ENCODE measurements at places on chromosomes 7 and 10.

- no peak for DNase-seq
Measured at GRCh38 chr10:100766693-100767421, 21.5 kb downstream of the PAX2 start.

DNA sequence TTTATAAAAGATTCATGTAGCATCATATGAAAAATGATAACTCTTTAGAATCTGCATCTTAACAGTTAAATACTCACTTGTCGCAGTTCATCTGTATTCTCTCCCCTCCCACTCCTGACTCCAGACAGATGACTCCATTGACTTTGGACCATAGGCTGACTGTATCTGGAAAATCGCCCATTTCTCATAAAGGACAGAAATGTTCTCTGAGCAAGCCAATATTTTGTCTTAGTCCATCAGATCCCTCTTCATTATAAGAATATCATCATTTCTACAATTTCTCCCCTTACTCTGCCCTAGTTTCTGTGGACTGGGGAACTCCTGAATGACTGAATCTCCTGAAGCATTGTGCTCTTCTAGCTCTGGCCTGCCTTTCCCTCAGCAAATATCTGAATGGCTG is 125.4 kb downstream of the SEMA3D start:
- no peak for DNase-seq

DNA sequence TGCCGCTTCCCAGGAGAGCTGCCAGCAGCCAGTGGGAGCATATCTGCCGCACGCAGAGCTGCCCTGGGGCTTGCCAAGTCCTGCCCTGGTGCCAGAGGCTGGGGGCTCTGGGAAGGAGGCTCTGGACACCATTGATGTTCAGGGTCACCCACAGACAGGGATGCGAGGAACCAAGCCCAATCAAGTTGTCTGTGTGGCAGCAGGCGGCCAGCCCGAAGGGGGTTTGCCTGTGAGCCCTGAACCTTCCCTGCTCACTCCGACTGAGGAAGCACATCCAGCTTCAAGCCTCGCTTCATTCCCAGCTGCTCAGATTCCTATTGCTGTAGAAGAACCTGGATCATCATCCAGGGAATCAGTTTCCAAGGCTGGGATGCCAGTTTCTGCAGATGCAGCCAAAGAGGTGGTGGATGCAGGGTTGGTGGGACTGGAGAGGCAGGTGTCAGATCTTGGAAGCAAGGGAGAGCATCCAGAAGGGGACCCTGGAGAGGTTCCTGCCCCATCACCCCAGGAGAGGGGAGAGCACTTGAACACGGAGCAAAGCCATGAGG is 94.6 kb downstream of the TACC2 start:
- DNase-seq: no peak

- DNase-seq: no peak
Measured at GRCh38 chr7:156222151-156222550, 409.9 kb upstream of the SHH start.

DNA sequence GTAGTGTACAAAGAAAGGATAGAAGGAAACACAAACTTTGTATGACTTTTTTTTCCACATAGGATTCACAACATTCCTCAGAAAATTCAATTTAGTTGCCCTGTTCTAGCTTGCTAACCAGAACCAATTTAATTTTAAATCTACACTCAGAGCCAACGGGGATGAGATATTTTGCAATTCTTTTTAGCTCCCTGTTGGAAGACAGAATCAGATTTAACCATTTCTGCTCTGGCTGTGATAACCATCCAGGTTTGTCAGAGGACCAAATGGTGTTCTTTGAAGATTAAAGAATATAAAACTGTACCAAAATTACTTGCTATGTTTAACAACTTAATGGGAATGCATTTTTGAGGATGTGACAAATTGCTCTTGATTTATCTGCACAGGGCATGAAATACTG is 319.7 kb downstream of the HPSE2 start:
- DNase-seq: no peak

DNA sequence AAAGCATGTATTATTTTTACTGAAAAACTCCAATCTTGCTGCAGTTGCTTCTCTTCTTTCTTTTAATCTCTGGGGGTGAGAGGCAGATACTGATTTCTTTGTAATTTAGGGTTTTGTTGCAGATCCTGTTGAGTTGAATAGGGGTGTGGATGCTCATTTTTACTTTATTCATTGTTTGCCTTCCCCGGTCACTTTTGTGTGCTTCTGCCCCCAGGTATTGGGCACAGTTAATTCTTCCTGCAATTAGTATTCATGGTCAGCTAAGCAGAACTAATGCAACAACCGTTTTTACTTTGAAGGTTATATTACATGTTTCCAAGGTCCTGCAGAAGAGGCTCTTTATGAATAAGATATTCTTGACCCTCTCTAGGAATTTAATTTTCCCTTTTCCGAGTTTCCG is 96.4 kb downstream of the BUB3 start:
- DNase-seq: no peak

- no peak for DNase-seq
Measured at GRCh38 chr7:137891016-137891655, 44.4 kb upstream of the DGKI start.

- no peak for DNase-seq
Measured at GRCh38 chr7:136079478-136079892, 102.3 kb upstream of the MTPN start.

DNA sequence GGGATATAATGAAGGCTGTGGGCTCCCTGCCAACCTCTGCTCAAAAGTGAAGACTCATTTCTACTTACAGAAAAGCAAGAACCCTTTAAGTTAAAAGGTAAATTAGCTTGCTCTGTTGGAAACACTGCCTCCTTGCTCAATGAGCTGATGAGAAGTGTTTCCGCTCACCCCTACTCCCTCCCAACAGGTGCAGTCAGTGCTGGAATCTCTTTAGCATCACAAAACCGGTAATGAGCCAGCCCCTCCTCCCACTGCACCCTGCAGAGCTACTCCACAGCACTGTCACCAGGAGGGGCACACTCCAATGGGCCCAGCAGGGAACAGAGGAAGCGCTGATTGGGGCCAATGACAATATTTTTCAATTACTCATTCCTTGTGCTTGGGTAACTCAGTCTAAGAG is 262.5 kb downstream of the TCERG1L start:
- no peak for DNase-seq

GRCh38 chr10:86520871-86521677 is 518 bp downstream of the WAPL start:
- DNase-seq: no peak

GRCh38 chr7:17020250-17020649 is 138.5 kb upstream of the AGR3 start:
- DNase-seq: no peak

GRCh38 chr10:10332786-10333185 is 684.9 kb upstream of the CELF2 start:
- DNase-seq: no peak

DNA sequence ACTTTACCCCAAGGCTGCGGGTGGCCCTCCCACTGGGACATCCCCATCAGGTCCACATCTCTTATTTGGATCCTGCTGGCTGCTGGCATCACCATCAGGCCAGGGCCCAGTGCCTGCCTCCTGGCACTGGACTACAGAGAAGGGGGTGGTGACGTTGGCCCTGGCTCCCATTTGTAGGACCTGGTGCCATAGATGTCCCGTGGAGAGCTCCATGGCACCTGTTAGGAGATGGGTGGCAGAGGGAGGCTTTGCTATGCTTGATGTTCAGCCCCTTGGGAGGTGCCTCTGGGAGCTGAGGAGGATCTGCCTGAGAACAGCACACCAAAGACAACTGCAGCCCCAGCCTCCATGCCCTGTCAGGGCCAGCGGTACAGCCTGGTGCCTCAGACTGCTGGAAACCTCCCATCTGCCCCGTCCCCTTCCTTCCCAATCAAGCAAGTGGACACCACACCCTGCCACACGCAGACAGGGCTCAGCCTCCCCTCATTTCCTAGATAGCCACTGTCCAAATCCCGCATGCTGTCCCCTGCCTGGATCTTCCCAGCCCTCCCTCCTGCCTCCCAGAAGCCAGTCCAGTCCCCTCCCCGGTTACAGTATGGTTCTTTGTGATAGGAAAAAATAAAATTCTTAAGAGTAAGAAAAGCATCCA is 230.0 kb upstream of the GRB10 start:
- no peak for DNase-seq

DNA sequence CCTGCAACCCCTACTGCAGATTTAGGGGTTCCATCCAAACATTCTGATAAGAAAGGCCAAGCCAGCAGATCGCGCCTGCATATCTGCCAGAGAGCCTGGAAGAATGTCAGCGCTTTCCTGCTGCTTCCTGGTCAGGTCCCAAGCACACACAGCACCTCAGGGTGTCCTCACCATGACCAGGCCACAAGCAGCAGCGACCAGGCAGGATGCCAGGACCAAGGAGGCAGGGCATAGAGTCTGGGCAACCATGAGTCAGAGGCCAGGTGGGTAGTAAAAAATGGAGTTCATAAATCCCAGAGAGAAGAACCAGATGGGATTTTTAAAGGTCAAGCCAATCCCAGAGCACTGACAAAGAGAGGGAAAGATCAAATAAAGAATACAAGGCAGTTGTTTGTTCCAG is 5.5 kb upstream of the FAM131B start:
- no peak for DNase-seq

DNA sequence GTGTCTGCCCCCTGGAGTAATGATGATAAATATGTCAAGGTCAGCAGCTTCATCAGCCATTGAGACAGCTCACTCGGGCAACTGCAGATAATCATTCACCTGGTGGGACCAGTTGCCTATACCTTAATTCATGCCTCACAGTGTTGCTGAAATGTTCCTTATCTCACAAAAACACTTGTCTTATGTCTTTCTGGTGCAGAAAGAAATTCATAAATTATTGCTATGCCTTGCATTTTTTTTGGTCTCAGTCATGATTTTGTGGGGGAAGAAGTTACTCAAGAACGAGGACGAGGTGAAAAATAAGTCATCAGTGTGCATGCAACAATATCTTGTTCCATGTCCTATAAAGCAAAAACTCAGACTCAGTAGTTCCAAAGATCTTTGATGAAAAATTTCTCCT is 16.0 kb downstream of the TRIL start:
- no peak for DNase-seq

DNA sequence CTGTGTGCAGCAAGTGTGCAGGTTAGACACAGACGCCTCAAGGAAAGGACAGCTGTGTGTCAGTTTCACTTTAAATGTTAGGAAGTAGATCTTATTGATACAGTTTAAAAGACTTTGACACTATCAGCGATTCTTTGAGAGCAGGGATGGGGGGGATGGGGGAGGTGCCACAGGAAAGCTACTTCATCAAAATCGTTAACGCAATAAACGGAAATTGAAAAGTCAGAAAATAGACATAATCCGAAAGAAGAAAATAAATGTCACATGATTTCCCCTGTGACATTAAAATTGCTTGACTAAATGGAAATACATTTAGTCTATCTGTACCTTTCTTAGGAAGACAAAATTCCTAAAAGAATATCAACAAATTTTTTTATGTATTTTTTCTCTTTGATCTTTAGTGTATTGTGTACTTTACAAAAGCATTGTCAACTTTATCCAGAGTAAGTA is 476 bp upstream of the ZNF33B start:
- no peak for DNase-seq

GRCh38 chr10:7487528-7487927 is 76.7 kb upstream of the SFMBT2 start:
- no peak for DNase-seq

GRCh38 chr10:33706191-33706590 is 371.7 kb upstream of the NRP1 start:
- DNase-seq: no peak

DNA sequence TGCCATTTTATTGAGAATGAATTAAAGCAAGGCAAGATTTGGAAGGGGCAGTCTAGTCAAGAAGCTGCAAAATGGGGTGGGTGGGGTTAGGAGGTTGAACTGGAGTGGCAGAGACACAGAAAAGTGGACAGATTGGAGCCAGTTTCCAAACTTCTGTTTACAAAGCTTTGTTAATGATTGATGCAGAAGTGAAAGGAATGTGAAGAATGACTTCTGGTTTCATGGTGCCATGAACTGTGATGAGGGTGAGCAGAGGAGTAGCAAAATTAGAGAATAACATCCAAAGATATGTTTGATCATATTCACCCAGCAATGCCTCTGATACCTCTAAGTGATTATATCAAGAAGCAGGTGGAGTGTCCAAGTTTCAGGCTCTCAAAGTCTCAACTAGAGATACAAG is 1118.0 kb upstream of the C7orf33 start:
- no peak for DNase-seq

DNA sequence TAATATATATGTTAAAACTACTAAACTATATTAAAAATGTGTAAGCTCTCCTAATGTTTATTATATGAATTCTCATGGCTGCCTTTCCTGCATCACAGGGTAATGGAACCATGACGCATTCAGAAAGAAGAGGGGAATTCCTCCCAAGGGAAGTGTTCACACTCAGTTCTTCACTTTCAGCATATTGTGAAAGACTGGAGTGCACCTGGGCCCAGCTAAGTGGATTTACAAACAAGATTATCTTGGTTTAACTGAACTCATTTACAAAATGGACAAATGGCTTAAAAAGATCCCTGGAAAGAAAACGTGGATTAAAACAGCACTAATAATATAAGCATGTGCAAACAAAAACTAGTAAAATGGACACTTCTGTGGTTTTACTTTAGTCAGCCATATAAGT is 149.8 kb downstream of the DOCK4 start:
- no peak for DNase-seq

- no peak for DNase-seq
Measured at GRCh38 chr7:1798191-1798590, 128.1 kb downstream of the ELFN1 start.

- DNase-seq: no peak
Measured at GRCh38 chr10:117159390-117159789, 21.3 kb upstream of the VAX1 start.

DNA sequence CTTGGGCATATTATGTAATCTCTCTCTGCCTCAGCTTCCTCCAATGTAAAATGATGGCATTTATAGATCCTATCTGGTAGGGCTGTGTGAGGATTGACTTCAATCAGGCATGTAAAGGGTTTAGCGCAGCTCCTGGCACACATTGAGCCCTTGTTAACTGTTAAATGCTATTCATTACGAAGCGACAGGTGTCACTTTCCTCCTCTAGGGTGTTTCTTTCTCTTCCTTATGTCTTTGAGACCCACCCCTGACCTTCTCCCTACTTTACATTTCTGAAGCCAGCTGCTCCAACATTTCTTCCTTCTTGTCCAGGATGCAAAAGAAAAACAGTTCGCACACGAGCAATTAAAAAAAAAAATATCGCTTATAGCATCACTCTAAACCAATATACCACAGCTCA is 5.7 kb upstream of the R3HCC1L start:
- no peak for DNase-seq

GRCh38 chr10:70599791-70600190 is 2.8 kb downstream of the PRF1 start:
- no peak for DNase-seq

GRCh38 chr7:144818511-144818910 is 17.3 kb downstream of the TPK1 start:
- DNase-seq: no peak

DNA sequence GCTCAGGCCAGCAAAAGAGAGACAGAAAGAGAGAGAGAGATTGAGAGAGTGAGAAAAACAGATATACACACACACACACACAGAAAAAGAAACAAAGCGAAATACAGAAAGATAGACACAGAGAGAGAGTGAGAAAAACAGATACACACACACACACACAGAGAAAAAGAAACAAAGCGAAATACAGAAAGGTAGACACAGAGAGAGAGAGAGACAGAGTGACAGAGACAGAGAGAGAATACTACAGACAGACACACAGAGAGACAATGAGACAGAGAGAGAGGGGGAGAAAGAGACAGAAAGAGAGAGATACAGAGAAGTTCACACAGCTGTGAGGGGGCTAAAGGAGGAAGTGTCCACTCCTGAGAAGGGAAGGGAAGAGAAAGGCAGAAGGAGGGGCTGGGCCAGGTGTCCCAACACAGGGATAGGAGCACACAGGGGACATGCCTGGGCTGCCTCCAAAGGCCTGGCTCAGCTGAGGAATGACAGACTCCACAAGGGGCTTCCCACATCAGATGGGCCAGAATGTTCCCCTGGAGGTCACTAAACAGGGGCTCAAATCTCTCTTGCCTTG is 4.3 kb downstream of the GCK start:
- DNase-seq: no peak

Data from HS-5 (cell line).